ENCODE measurements at places on chromosomes 4 and X. TPM values are rescaled to one million over a fixed set of nuclear protein-coding genes. Genes with fewer than 3 reads are reported as not detected.

- no peak overlapping the region for H3K27ac ChIP-seq
- no peaks in the 10 kb centered on the region for H3K36me3 ChIP-seq
- H3K4me1 ChIP-seq = peaks cover 18% of the 10 kb centered on the region
These were observed 87.4 kb upstream of the TRIM2 start for GRCh38 chr4:153116801-153117200.

DNA sequence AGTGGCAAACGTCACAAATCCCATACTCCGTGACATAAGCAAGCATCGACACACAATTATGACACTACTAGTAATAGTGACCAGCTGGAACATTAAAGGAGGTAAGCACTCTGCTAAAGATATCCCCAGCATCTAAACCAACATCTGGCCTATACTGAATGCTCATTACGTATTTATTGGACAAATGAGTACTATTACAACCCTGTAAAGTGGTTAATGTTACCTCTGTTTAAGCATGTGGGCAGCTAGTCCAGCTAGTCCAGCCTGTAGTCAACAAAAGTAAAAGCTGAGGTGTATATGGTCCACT is 419 bp upstream of the RPGR start:
- DNase-seq = no peak
- H3K4me1 ChIP-seq = peaks cover 17% of the 10 kb centered on the region
- no peaks in the 10 kb centered on the region for H3K27me3 ChIP-seq
- no peaks in the 10 kb centered on the region for H3K36me3 ChIP-seq

The TLL1 gene
- total RNA-seq = not detected

- H3K27me3 ChIP-seq = no peaks in the 10 kb centered on the region
- no peak for DNase-seq
- peaks cover 36% of the 10 kb centered on the region for H3K4me1 ChIP-seq
- H3K36me3 ChIP-seq = peaks cover 14% of the 10 kb centered on the region
- H3K27ac ChIP-seq = no peak overlapping the region
These were observed 1.9 kb downstream of the UBE2D3 start for GRCh38 chr4:102825261-102826091.

DNA sequence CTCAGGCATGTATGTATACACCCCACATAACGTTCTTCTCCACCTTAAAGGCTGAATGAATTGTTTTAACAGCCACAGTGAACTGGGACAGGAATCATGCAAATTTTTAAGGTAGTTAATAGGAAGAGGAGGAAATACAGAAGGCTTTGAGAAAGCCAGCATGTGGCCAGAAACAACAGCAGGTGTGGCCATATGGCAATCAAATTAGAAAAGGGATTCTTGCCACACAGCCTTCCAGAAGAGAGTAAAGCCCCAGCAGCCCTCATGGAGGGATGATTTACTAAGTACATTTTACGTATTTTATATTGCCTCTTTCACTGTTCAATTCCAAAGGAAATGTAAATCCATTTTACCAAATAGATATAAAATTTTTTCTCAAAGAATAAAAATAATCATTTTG is 792.2 kb downstream of the ADGRL3 start:
- no peak overlapping the region for H3K27ac ChIP-seq
- H3K4me3 ChIP-seq = no peak overlapping the region
- no peaks in the 10 kb centered on the region for H3K36me3 ChIP-seq

- H3K4me1 ChIP-seq = no peaks in the 10 kb centered on the region
- no peak for DNase-seq
- no peak overlapping the region for H3K27ac ChIP-seq
These were observed 42.4 kb downstream of the ATOH1 start for GRCh38 chr4:93870876-93871458.

GRCh38 chr4:5631352-5632065 is 76.8 kb downstream of the EVC2 start:
- no peaks in the 10 kb centered on the region for H3K27me3 ChIP-seq
- no peaks in the 10 kb centered on the region for H3K4me1 ChIP-seq
- no peak overlapping the region for H3K27ac ChIP-seq
- no peak overlapping the region for H3K4me3 ChIP-seq
- H3K36me3 ChIP-seq = no peaks in the 10 kb centered on the region
